ENCODE measurements at places on chromosomes 12 and 14.
A peak's percentile ranks its signal among the peaks of the same experiment; 100 is the strongest.

- no peak for DNase-seq
Measured at GRCh38 chr12:130646716-130647370, 69.3 kb downstream of the RIMBP2 start.

DNA sequence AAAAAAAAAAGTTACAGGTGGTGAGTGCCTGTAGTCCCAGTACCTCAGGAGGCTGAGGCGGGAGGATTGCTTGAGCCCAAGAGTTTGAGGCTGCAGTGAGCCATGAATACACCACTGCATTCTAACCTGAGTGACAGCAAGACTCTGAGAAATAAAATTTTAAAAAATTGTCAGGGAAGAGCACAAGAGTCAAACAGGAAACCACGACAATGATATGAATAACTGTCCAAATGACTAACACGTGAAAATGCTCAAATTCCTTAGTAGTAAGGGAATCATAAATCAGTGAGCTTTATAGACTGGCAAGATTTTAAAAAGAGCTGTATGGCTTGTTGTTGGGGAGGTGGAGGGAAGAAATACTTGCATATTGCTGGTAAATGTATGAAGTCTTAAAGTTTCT is 12.9 kb upstream of the ASPG start:
- DNase-seq, result no peak

DNA sequence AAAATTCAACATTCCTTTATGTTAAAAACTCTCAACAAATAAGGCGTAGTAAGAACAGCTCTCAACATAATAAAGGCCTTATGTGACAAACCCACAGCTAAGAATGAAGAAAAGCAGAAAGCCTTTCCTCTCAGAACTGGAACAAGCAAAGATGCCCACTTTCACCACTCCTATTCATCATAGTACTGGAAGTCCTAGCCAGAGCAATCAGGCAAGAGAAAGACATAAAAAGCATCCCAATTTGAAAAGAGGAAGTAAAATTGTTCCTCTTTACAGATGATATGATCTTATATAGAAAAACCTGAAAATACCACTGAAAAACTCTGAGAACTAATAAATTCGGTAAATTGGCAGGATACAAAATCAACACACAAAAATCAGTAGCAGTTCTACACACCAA is 52.1 kb downstream of the STON2 start:
- no peak for DNase-seq

DNA sequence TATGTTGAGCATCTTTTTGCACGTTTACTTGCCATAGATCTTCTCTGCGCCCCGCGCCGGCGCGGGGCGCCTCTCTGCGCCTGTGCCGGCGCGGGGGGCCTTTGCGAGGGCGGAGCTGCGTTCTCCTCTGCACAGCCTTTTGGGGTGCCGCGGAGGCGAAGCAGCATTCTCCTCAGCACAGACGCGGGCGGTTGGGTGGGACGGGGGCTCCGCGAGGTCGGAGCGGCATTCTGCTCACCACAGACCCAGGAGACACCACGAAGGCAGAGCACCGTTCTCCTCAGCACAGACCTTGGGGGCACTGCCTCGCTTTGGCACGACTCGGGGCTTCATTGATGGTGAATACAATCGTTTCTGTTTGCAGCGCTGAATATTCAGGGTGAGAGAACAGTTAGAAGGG is 28.5 kb upstream of the ANHX start:
- no peak for DNase-seq

- DNase-seq, result no peak
Measured at GRCh38 chr12:68368327-68368726, 36.2 kb upstream of the MDM1 start.

DNA sequence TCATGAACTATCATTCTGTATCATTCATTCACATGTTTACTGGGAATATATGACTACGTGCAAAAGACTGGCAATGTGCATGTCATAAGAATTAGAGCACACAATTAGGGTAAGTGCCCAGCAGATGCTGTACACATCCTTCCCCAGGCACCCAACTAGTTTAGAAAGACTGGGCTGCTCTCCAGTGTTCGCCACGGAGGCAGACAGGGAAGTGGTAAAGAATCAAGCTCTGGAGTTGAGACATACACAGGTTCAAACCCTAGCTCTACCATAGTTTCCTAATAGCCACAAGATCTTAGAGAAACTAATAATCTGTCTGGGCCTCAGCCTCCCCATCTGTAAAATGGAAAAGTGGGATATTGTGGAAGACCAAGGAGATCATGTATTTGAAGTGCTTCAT is 6.8 kb downstream of the TMCC3 start:
- no peak for DNase-seq

GRCh38 chr14:42664190-42664589 is 1057.5 kb downstream of the LRFN5 start:
- DNase-seq, result no peak

DNA sequence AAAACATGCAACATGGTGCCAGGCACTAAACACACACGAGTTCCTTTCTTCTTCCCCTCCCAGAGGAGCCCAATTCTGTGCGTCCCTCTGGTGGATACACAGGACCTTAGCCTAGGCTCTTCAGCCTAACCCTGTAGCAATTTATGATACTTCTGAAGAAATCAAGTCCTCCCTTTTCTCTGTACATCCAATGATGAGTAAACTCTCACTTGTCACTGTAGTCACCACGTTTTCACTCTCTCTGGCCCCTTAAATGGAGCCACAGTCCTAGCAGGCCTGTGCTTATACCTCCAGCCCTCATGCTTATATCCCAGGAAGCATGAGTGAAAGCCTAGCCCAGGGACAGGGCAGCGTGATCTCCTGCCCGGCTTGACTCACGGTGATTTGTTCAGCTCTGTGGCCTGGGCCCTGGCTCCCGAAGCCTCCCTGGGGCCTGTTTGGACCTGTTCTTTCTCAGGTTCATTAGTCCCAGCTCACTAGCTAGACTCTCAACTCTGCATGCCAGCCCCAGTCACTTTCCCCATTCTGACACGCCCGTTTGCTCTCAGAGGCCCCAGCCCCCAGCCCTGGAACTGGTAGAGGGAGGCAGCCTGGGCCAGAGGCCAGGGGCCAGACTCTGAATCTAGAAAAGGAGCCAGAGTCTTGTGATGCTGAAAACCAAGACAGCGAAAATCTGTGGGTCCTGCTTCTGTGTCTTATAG is 24.1 kb upstream of the PLEKHG3 start:
- peak; percentile 96 for DNase-seq

GRCh38 chr14:23485326-23485725 is 15.8 kb downstream of the NGDN start:
- no peak for DNase-seq

GRCh38 chr12:29796823-29797263 is 13.1 kb upstream of the TMTC1 start:
- peak; percentile 50 for DNase-seq

DNA sequence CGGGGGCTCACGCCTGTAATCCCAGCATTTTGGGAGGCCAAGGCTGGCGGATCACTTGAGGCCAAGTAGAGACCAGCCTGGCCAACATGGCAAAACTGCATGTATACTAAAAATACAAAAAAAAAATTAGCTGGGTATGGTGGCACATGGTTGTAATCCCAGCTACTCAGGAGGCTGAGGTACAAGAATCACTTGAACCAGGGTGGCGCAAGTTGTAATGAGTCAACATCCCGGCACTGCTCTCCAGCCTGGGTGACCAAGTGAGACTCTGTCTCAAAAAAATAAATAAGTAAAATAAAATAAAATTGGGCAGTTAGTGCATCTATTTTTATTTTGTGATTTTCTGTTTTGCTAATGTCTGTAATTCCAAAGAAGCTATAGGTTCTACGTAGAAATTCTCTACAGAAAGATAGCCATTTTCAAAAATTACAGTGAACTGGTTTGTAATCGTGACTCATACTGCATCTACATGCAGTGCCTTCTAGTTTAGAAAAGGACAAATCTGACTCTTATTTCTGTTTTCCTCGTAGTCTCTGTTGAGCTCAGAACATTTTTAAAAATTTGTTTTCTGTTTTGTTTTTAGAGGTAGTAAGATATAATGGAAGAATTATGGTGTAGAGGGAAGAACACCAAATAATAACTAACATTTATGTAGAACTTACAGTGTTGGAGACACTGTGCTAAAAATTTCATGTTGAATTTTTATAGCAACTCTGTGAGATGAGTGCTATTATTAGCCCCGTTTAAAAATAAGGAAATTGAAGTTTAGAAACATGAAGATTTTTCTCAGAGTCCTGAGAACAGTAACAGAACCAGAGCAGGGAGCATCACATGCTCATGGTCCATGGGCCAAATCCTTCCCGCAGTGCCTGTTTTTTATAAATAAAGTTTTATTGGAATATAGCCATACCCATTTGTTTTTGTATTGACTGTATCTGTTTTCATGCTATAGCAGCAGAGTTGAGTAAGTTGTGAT is 201.2 kb downstream of the SYNE2 start:
- DNase-seq, result no peak

DNA sequence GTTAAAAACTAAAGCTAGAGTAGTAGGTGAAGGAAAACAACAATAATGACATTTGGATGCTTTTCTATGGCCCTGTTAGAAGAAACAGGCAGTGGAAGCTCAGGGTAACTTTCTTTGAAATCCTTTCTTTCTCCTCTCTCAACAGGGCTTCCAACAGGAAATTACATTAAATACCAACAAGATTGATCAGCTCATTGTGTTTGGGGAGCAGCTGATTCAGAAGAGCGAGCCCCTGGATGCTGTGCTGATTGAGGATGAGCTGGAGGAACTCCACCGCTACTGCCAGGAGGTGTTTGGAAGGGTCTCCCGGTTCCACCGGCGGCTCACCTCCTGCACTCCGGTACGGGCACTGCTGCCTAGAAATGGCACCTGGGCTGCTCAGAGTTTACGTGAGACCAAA is 81.5 kb downstream of the ESR2 start:
- no peak for DNase-seq

- DNase-seq, result no peak
Measured at GRCh38 chr12:49288412-49288853, 6.5 kb upstream of the PRPH start.

GRCh38 chr12:21502164-21502496 is 541 bp downstream of the GOLT1B start:
- DNase-seq, result no peak

DNA sequence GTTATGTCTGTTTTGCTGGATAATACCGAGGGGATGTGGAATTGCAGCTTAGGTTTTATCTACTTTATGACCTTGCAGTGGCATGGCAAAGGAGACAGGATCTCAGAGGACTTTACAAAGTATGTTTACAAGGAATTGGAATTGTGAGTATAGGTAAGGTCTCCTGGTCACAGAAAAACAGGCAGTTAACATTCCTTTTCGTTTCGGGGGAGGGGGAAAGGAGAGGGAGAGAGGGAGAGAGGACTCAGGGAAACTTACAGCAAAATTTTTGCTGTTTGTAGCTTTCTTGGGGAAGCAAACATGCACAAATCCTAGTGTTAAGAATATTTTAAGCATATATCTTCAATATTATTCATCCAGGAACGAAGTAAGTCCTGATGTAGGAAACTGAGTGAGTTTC is 590.5 kb upstream of the LRFN5 start:
- no peak for DNase-seq

- DNase-seq, result no peak
Measured at GRCh38 chr14:68384335-68384734, 408.5 kb downstream of the ZFP36L1 start.

DNA sequence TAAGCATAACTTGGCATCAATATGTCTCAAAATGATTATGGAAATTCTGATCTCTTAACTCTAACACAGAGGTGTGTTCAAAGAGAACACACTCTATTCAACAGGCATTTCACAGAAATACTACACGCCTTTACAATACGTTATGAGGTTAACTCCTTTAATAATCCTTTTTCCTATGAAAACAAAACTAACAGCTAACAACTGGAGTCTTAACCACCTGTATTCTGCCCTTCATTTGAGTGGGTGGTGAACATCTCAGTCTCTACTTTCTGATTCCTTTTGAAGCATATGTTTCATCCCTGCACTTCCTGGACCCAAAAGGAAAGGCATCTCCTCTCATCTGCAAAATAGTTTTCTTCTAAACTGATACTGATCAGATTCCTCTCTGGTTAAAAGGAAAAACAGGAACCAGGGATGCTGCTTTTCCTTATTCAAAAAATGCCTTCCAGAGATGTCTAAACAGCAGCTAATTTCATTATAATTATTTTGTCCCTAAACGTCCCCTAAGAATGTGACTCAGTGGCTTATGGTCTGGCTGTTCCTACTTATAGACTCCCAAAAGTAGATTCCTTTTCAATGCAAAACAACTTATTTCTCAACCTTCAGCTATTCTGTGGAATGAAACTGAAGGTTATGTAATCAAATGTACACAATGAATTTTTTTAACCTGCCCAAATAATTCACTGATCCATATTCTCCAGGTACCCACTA is 24.1 kb downstream of the ITPR2 start:
- no peak for DNase-seq

DNA sequence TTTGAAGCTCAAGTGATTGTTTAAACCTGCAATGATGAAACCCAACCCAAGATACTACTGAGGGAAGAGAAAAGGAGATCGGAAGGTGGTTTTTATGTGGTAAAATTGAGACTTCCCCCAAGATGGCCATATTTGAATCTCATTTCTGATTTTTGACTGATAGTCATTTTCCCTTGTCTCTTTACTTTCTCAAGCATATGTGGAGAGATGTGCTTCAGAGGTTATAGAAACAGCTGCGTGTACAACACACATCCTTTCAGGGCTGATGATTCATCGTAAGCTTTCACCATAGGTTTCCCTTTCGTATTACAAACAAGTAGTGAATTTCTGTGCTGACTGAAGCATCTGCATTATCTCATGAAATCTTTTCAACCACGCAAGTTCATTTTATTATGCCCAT is 276.2 kb downstream of the EMP1 start:
- no peak for DNase-seq

Measured in epithelial cell of prostate (primary cell).